ENCODE measurements at places on chromosomes 2 and 18.

DNA sequence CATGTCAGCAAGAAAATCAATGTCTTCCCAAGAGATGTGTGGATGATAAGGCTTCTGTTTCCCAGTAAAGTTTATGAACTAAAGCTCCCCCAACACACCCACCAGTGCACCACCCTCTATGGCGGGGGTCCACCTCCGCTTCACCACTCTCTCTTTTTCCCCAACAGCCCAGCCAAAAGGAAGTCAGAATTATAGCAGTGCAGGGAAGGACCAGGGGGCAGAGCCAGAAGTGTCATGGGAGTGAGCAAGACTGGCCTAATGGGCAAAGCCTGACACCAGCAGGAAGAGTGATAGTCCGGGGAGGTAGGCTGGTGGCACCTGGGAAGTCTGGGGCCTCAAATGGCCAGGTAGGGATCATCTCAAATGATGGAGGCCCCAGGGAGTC is 167.7 kb downstream of the ZFP36L2 start:
- DNase-seq = no peak

GRCh38 chr2:109395494-109396201 is 218.1 kb downstream of the SEPTIN10 start:
- DNase-seq = no peak

DNA sequence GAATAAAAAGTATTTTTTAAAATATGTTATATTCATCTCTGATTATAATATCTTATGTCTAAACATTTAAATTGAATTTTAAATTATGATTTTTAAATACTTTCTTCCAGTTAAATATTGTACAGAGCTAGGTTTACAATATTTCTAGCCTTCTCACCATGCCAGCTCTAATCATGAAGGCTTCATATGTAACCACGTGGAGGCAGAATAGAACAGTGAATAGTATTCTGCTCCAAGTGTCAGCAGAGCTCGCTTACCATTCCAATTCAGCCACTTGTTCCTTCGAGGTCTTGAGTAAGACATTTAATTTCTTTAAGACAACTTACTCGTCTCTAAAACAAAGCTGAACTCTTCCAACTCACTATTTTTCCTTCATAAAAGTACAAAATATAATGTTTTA is 871.8 kb downstream of the SUCLG1 start:
- no peak for DNase-seq

DNA sequence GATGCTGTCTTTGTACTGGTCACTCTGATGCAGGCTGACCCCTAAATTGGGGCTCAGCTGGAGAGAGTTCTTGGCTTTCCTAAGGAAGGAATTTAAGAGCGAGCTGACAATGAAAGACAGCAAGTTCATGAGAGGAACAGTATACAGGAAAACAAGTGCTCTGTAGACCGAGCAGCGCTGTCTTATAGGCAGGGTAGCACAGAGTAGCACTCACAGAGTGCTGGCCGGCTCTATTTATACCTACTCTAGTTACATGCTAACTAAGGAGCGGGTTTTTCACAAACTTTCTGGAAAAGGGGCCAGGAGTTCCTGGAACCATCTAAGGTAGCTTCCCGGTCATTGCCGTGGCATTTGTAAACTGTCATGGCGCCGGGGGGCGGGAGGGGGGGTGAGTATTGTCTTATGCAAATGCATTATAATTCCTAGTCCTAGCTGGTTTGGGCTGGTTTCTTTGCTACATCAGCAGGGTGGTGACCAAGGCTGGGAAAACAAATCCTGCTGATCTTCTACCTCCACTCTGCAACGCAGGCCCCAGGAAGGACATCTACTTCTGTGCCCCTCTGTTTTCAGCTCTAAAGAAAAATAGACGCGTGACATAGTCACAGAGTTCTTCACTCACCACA is 31.6 kb upstream of the MAP3K20 start:
- DNase-seq = no peak

GRCh38 chr2:76175295-76175694 is 464.6 kb upstream of the GCFC2 start:
- DNase-seq = no peak

DNA sequence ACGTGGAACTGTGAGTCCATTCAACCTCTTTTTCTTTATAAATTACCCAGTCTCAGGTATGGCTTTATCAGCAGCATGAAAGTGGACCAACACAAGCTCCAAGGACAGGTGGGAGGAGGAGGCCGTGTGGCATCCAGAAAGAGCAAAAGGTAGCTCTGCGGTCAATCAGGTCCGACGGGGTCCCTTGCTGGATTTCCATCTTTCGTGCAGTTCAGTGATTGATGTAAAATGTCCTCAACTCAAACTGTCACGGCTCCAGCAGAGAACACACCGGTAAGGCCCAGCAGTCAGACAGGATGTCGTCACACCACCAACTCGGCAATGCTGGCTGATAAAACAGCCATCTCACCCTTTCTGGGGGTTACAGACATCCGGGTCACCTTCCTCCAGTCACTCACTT is 123.3 kb downstream of the PXDN start:
- DNase-seq = no peak

DNA sequence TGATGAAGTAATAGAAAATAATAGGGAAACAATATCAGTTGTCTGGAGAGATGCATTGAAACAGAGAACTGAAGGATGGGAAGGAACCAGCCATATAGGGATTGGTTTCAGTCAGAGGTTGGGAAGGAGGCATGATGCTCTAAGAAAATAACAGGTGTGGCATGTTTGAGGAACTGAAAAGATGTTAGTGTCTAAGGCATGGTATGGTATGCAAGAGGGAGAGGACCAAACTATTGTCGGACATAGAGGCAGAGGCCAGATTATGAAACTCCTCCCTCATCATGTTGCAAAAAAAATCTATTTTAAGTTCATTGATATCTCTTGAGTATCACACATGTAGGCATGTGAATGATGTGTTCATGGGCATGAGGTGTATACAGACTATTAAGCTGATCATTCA is 48.9 kb upstream of the EMILIN2 start:
- DNase-seq = no peak

DNA sequence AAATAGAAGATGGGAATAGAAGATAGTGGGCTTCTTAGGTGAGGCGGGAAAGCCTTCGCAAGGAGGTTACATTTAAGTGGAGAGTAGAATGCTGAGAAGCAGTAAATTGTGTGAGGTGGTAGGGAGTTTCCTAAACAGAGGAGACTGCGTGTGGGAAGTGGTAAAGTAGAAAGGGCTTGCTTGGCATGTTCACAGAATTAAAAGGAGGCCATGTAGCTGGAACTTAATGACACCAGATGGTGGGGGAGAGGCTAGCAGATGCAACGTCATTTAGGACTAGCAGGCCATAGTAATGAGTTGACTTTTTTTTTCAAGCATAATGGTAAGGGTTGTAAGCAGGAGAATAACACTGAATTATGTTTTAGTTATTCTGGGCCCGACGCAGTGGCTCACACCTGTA is 13.0 kb upstream of the RTN4 start:
- no peak for DNase-seq

GRCh38 chr2:168639441-168639898 is 163.0 kb upstream of the NOSTRIN start:
- DNase-seq = no peak

DNA sequence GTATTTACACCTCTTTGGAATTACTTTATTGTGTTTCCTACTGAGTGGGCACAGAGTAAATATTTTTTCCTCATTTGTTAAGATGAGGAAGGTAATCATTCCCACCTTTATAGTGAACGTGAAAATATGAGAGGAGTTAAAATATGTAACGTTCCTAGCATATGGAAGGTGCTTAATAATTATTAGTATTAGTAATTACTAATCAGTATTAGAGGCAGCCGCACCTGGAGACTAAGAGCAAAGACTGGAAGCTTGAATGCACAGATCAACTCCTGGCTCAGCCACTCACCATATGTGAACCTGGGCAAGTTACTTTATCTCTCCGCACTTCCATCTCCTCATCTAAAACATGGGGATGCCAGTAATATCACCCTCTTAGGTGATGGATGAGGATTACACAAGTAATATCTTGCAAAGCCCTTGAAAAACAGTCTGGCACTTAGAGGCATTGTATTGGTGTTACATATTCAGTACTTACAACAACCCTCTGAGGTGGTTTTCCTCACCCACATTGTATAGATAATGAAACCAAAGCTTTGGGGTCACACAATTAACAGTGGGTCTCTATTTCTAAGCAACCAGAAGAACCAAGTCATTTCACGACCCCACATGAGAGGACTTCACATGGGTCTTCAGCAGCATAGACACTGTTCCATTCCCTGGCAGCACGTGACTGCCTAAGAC is 100.3 kb upstream of the KCTD1 start:
- DNase-seq = no peak

DNA sequence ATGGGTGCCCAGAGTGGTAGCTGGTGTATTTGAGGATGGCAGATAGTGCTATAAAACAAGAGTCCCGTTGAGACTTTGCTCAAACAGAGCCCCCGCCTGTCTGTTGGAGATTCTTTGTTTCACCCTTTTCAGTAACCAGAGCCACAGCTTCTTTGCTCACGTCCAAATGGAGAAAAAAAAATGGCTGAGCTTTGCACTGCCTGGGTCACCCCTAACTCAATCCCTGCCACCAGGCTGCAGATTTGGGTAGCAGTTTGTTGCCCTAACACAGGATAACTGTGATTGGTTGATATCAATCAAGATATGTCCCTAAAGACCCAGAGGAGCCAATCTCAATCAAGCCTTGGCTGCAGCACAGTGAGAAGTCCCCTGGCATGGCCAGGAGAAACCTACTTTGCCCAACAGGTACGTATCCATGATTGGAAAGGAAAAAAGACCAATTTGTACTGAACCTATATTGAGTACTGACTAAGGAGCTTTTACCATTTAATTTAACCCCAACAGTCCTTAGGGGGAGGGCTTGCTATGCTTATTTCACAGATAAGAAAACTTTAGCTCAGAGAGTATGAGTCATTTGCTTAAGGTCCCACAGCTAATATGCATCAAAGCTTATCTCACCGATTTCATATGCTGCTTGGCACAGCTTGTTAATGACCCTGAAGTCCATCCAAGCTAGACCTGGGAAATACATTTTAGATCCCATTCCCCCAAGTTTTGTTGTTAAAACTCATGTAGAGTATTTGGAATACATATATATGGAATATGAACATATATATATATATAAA is 72.0 kb upstream of the SH3BP4 start:
- DNase-seq = no peak

GRCh38 chr2:170486730-170487129 is 228.4 kb upstream of the SP5 start:
- no peak for DNase-seq

GRCh38 chr2:54859997-54860701 is 136.7 kb downstream of the EML6 start:
- no peak for DNase-seq

DNA sequence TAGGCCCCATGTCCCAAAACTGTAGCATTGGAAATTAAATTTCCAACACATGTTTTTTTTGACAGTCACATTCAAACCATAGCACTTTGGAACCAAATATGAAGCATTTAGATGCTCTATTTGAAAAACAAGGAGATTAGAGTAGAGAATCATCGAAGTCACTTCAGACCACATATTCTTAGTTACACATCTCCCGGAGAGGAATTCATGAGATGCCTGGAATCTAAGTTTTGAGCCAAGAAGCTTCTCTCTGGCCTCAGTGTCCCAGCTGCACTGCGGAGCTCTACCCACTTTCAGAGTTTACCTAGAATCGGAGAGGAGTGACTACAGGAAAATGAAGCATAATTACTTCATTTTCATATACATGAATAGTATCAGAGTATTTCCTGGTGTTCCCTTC is 385.9 kb downstream of the TNS1 start:
- DNase-seq = no peak

- DNase-seq = no peak
Observed at GRCh38 chr2:118177884-118178283, 89.6 kb downstream of the INSIG2 start.

DNA sequence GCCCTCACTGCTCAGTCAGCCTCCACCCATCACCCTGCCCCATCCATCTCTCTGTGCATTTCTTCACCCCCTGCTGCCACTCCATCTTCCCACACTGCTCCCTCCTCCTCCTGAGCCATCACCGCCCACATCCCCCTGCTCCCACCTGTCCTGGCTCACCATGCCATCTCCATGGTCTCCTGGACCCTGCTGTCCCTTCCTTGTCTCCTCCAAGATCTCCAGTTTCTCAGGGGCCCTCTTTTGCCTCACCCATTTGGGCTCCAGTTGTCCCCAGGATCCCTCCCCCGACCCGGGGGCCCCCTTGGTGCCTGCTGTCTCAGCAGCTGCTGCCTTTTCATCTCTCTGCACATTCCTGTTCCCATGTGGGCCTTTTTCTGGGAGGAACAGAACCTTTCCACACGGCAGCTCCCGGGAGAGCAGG is 10.6 kb downstream of the SPEG start:
- no peak for DNase-seq

DNA sequence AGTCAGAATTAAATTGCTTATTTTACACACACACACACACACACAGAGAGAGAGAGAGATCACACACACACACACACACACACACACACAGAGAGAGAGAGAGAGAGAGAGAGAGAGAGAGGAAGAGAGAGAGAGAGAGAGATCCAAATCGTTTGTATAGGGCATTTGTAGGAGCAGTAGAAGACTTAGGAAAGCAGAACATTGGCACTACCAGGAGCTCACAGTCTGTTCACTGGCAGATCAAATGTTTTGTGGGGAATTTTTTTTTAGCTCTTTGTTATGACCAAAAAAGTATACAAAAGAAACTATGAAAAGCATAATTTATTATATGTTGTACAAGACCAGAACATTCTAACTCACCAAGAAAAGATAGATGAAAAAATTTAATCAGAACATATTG is 81.8 kb downstream of the MBD5 start:
- DNase-seq = no peak

DNA sequence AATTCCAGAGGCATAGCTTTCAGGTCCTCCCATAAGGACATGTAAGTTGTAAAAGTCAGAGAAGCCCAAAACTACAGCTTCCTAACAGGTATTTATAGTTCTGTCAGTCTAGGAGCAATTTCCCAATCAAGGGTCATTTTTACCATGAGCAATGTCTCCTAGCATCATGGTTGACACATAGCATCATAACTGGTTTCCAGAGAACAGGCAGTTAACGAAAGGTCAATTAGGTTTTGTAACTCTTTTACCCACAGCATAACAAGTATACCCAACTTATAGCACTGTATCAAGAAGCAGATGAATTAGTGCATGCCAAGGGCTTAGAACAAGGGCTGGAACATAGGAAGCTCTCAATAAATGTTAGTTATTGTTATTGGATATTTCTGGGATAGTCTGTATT is 110.1 kb downstream of the MREG start:
- DNase-seq = no peak

GRCh38 chr2:26412091-26412673 is 10.5 kb downstream of the DRC1 start:
- no peak for DNase-seq

- no peak for DNase-seq
Observed at GRCh38 chr2:240478346-240479110, 43.1 kb downstream of the GPC1 start.

- no peak for DNase-seq
Observed at GRCh38 chr2:76211991-76212985, 501.6 kb upstream of the GCFC2 start.
